ENCODE measurements at places on chromosomes 7 and 10.

DNA sequence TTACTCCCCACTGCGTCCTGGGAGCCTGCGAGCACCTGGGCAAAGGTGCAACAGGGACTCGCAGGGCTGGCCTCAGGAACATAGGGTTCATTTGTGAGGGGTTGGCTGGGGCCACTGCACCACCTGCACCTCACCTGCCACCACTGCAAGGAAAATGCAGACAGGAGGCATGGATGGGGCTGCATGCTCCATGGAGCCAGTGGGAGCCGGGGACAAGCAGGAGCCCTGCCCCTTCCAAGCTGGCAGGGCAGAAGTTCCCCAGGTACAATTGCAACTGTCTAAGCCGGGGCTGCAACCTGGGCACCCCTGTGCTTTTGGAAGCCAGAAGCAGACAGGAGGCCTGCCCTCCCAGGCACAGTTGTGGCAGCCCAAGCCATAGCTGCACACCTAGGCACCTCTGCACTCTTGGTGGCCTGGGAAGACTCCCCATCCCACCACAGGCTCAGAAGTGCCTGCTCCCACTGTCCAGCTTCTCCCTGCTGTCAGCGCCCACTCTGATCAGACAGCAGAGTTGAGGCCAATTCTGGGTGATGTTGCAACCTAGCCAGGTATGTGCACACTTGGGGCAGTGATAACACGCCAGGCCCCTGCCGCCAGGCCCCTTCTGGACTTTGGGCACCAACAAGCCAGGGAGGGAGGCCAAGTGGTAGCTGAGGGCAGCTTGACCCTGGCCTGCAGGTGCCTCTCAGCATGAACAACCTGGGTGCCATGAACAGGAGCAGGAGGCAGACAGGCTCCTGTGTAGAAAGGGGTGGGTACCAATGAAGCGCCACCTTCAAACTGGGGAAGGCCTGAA lies 58.2 kb downstream of the TMEM106B start:
- DNase-seq, result no peak

- DNase-seq, result peak; percentile 11
These were observed 1214.1 kb downstream of the SORCS1 start for GRCh38 chr10:105950410-105950809.

GRCh38 chr7:116617878-116618277 lies 54.1 kb upstream of the MET start:
- DNase-seq, result no peak

GRCh38 chr10:18680754-18681153 lies 21.5 kb downstream of the ARL5B start:
- no peak for DNase-seq

- DNase-seq, result no peak
These were observed 50.8 kb downstream of the ATAD1 start for GRCh38 chr10:87767253-87767652.

DNA sequence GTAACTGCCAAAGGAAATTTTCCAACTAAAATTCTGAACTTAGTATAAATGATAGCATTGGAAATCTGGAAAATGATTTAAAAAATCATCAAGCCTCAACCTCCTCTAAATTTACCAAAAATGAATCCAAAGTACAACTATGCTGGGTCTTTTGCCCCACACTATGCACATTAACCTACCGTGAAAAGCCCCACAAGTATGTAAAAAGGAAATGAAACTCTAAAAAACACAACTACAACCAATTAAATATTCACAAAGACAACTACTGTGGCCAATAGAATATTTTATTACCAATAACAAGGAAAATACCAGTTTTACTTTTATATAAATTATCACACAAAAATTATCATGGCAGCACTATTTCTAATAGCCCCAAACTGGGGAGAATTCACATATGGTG lies 19.3 kb downstream of the EIF3A start:
- no peak for DNase-seq

- DNase-seq, result no peak
These were observed 132.3 kb upstream of the BMPER start for GRCh38 chr7:33773053-33773452.

GRCh38 chr10:43731486-43731885 lies 82.8 kb upstream of the ZNF32 start:
- no peak for DNase-seq

DNA sequence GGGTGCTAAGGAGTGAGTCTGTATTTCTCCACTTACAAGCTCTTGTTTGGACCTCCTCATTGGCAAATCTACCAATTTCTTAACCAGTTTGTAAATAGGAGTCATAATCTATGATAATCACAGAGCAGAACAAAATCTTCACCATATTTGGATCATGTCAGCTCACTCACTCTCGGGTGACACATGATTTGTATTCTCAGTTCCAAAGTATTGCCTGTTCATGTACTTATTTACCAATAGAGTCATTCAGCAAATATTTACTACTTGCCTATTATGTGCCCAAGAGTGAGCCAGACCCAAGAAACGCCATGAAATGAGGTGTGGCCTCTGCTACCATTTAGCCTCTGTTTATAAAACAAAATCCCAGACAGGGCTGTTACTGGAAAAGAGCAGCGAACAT lies 114.8 kb downstream of the TSPAN12 start:
- DNase-seq, result no peak

- DNase-seq, result no peak
These were observed 79.0 kb upstream of the CELF2 start for GRCh38 chr10:10938676-10939075.

DNA sequence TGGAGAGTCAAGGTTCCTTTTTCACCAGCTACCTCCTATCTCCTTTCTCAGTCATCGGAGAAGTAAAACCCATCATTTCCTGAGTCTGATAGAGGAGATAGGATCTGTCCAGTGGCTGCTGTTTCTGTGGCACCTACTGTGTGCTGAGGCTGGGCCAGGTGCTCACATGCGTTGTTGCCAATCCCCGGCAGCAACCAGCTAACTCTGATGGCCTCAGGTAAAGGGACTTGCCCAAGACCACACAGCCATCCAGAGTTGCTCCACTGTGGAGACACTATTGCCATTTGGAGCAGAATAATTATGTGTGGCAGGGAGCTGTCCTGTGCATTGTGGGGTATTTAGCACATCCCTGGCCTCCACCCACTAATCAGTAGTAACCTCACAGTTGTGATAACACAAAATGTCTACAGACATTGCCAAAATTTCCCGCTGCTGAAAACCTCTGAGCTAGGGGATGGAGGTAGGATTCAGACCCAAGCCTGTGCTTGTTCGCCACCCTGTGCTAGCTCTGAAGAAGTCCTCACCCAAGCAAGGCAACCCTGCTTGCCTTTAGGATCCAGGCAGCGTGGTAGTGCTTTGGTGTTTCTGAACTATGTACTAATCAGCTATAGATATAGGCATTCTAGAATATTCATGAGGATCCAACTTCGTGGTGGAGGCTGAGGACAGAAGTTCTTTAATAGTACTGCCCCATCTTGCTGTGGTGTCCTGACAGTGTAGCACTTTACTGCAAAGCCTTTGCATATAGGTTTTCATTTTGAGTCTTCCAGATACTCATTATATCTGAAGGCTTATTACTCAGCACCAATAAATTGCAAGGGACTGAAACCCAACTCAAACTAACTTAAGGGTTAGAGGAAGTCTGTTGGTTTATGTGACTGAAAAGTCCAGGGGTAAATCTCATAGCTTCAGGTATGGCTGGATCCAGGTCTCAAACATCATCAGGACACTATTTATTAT lies 164.6 kb downstream of the GRK5 start:
- no peak for DNase-seq

GRCh38 chr7:139016931-139017511 lies 18.8 kb downstream of the ZC3HAV1L start:
- peak; percentile 53 for DNase-seq

DNA sequence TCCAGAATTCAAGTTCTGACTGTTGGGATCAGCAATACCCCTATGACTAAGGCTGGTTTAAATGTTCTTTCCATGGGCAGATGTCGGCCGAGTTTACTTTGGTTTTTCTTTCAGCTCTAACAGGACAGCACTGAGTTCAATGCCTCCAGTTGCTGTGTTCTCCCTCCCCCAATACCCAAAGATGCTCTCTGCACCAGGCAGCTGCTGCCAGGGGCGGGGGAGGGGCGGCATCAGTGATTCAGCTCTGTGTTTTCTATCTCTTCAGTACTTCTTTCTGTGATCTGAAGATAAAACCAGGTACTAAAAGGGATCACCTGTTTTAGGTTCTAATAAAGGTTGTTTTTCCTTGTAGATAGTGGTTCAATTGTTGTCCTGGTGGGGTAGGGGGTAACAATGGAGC lies 576.7 kb upstream of the POT1 start:
- DNase-seq, result no peak

DNA sequence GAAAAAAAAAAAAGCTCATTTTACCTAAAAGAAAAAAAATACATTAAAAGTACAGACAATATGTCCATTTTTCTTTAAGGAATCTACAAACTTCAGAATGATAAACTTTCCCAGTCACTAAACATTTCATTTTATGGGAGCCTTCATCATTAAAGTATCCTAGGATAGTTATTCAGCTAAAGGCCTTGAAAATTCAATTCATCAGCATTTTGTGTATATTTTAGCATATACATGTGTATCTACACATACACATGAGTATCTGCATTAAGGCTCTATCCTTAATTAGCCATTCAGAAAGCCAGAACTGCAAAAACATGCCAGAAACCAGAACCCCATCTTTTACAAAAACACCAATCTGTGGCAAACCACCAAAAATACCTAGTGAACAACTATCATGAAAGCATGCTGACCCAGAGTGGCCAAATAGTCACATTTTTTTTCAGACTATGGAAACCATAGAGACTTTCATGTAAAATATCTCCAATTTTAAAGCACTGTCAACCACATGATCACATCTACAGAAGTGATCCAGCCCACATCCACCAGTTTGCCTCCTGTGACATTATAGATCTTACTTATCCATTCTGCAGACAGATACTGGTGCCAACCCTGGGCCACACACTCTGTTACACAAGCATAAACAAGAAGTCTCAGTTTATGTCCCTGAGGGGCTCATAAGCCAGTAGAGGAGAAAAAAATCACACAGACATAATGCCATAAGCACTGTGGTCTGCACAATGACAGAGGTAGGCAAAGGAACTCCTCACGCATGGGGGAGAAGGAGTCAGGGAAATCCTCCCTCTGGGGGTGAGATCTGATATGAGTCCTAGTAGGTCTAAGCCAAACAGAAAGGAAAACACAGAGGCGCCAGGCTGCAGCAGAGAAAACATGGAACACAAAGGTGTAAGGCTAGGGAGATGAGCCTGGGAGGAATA lies 79.2 kb downstream of the SRPK2 start:
- no peak for DNase-seq

DNA sequence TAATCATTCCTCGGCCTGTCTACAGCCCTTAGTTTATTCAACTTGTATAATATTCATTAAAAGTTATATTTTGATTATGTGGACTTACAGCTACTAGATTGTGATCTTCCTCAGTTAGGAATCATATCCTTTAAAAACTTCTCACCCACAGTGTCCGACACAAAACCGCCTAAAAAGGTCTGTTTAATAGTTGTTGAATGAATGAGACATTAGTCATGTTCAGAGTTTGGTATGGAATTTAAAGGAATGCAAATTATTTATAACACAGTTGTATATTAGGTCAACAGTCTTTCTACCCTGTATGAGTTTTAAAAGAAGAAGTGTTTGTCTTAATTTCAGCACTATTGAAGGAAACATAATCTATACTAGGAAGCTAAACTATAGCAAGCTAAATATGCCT lies 390.0 kb downstream of the ARL4A start:
- no peak for DNase-seq

- DNase-seq, result peak; percentile 60
These were observed 1.4 kb downstream of the RHEB start for GRCh38 chr7:151518105-151518946.

- no peak for DNase-seq
These were observed 52.6 kb downstream of the SYPL1 start for GRCh38 chr7:106059556-106059955.

- no peak for DNase-seq
These were observed at the start of gene FFAR4 for GRCh38 chr10:93566435-93567276. TSS of gene FFAR4 (plus strand) at chr10:93566665. CDS start at chr10:93566721, 56 bp downstream.

- DNase-seq, result no peak
These were observed 38.0 kb downstream of the LIMK1 start for GRCh38 chr7:74121401-74122249.

- DNase-seq, result no peak
These were observed 106.3 kb upstream of the SVIL start for GRCh38 chr10:29740981-29741545.

GRCh38 chr7:25853314-25853713 lies 298.7 kb upstream of the NFE2L3 start:
- DNase-seq, result no peak

GRCh38 chr7:78765943-78766729 lies 687.3 kb downstream of the MAGI2 start:
- DNase-seq, result no peak

Measured in activated CD4-positive, alpha-beta T cell treated with anti-CD3 and anti-CD28 coated beads, Interleukin-2, amount 50 U/mL, for 1 hour (primary cell).